ENCODE measurements at places on chromosomes 5 and 9.
A peak's percentile ranks its signal among the peaks of the same experiment; 100 is the strongest.

GRCh38 chr9:37540634-37541033 is 35.5 kb downstream of the FBXO10 start:
- no peak overlapping the region for H3K4me3 ChIP-seq
- H3K4me1 ChIP-seq = no peaks in the 10 kb centered on the region

DNA sequence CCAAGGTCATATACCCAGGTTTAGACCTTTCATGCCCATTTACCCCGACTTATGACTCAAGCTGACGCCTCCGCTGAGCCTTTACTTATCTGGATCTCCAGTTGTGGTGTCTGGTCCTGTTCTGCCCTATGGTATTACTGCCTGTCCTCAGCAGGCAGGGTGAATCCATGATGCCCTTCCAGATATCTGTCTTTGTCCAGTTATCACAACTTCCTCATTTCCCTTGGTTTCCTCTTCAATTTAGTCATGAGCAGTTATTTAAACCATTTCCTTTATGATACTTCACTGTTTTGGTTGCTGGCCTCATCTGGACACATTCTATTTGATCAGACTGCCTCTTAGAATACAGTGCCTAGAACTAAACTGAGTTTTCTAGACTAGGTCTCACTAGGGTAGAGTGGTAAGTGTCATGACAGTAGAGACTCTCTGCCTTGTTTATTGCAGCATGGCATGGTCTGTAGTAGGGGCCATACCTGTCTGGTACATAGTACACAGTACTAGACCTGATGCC is 93.3 kb downstream of the MELK start:
- peaks cover 3% of the 10 kb centered on the region for H3K4me1 ChIP-seq
- no peak overlapping the region for H3K4me3 ChIP-seq
- no peaks in the 10 kb centered on the region for H3K27me3 ChIP-seq
- H3K36me3 ChIP-seq = peaks cover 6% of the 10 kb centered on the region

DNA sequence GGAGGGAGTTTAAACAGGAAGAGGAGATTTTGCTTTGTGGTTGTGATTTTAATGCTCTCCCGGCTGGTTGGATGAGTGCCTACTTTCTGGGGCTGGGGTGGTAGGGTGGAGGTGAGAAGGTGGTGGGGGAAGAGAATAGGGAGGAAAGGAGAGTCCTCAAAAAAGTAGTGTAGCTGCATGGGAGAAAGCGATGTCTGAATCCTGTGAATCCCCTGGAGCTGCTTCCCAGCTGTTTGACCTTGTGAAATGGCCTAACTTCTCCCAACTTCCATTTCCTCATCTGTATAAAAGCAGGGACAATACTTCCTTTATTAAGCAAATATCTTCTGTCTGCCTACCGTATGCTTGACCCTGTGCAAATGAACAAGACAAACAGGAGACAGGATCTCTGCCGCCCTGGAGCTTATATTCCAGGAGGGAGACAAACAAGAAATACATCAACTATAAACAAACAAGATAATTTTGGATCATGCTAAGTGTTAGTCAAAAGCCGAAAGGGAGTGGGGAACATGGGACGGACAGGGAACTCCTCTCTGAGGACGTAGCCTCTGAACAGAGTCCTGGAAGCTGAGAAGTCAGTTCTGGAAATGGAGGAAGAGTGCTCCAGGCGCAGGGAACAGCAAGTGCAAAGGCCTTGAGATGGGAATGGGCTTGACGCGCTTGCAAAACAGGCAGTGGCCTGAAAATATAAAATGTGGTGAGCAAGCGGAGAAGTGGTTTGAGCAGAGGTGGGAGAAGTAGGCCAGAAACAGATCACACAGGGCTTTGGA is 103.5 kb downstream of the SPRY4 start:
- peaks cover 20% of the 10 kb centered on the region for H3K4me1 ChIP-seq
- H3K36me3 ChIP-seq = no peaks in the 10 kb centered on the region
- no peak overlapping the region for H3K27ac ChIP-seq
- H3K4me3 ChIP-seq = no peak overlapping the region
- H3K27me3 ChIP-seq = no peaks in the 10 kb centered on the region
- no peak for DNase-seq

DNA sequence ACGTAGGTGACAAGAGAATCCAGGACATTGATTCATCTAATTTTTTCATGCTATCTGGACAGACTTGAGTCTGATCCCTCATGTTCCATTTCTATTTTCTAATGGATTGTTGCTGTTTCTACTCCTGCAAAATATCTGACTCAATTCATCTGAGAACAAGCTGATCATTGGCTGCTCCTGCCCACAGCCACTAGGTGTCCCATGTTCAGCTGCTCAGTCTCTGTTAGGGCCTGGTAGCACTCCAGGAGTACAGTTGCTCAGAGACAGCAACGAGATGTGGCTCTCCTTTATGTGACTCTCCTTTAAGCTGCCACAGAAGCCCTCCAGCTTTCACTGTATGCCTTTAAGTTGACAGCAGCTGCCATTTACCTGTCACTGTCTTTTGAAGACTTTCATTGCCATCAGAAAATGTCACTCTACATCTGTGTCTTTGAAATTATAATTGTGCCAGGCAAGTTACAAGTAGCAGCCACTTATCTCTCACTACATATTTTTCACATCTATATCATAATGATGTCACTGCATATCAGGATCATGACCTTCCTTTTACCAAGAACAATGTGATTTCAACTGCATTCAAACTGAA is 1944.2 kb upstream of the NUDT12 start:
- no peak overlapping the region for H3K27ac ChIP-seq
- peak; percentile 52 for DNase-seq
- no peaks in the 10 kb centered on the region for H3K36me3 ChIP-seq

DNA sequence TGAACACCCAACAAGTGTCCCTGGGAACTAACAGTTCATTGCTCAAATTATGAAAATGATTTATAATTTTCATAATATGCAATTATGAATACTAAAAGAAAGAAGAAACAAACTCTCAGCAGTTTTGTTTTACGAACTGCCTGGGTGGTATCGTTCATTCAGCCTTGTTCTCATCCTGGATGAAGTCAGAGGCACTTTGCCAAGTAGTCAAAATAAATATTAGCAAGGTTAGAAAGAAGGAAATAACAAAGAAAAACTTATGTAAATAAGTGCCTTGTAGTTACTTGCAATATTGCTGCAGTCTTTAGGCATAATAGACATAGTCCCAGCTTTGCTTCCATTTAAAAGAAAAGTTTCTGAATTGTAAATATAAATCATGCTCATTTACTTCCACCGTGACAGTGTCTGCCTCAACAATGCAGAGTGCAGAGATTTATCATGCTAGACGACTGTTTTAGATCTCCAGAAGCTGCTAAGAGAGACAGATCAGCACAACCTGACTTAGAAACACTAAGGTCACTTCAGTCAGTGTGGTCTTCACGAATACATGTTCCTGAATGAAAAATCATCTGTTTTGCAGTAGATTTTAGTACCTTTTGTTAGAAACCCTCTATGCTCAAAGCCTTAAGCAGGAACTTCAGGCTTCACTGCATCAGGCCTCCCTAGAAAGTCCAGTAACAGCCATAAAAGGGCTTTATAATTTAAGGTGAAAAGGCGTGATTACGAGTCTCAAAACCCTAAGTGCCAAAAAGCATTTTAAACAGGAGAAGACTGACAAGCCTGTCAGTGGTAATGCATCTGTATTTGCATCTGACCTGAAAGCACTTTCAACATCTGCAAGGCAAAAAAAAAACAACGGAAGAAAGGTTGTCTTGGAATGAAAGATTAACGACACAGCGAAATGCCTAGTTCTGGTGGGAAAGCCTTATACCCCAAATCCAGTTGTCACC is 92.1 kb downstream of the TMEM167A start:
- no peaks in the 10 kb centered on the region for H3K27me3 ChIP-seq
- H3K4me3 ChIP-seq = no peak overlapping the region
- H3K36me3 ChIP-seq = no peaks in the 10 kb centered on the region
- no peaks in the 10 kb centered on the region for H3K4me1 ChIP-seq
- DNase-seq = no peak

DNA sequence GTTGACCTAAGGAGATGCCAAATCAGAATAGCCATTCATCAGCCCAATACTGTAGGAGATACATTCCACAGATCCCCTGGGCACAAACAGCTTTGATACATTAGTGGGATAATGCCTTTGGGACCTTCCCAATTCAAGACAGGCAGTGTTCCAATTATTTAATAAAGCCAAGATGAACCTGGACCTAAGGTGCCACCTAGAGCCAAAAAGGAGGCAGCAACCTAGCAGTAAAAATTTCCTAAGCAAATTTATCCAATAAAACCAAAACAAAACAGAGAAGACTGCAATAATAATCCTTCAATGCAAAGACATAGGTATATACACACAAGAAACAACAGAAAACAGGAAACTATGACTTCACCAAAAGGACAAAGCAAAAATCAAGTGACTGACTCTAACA is 253.0 kb downstream of the HINT1 start:
- no peaks in the 10 kb centered on the region for H3K27me3 ChIP-seq
- H3K4me3 ChIP-seq = no peak overlapping the region
- no peak for DNase-seq
- H3K36me3 ChIP-seq = no peaks in the 10 kb centered on the region

DNA sequence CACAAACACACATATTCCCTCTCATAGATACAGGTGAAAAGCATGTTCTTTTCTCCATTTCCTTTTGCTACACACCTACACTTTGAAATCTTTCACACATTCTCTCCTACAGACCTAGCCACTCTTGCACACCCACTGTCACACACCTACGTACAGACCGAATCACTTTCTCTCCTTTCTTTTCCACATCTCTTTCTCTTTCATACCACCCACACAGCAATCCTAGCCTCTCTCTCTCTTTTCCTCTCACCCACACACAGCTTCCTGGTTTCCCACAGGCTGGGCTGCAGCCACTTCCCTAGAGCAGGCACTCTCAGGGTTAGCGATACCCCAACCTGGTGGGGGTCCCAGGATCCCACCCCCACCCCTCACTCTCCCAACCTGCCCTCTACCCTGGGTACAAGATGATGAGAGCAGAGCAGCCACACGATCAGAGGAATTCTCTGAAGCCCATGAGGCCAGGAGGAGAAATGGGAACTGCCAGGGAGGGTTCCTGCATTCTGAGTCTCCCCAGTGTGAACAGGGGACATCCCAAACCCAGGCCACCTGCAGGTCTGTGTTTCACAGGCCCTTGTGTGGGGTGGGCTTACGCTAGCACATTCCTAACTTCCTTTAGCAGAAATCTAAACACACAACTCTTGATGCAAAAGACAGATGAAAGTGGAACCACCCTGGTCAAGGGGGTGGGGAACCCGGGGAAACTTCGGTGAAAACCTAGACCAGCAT is 17.1 kb upstream of the SYNPO start:
- no peaks in the 10 kb centered on the region for H3K36me3 ChIP-seq
- no peak for DNase-seq
- no peak overlapping the region for H3K27ac ChIP-seq
- H3K27me3 ChIP-seq = peaks cover 7% of the 10 kb centered on the region
- peaks cover 13% of the 10 kb centered on the region for H3K4me1 ChIP-seq

DNA sequence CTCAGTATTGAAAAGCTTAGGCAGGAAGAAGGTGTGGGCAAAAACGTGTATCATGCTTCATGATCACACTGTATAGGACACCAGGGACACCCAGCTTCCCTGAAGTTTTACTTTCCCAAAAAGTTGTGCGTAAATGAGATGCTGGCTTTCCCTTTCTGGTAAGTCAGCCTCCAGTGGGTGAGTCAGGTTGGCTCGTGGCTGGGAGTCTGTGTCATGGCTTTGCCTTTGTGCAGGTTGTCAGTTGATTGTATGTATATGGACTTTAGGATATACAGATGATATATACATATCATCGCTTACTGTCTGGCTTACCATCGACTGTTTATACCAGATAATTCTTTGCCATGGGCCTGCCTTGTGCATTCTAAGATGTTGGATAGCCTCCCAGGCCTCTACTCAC is 34.2 kb downstream of the ADRB2 start:
- no peaks in the 10 kb centered on the region for H3K36me3 ChIP-seq
- no peaks in the 10 kb centered on the region for H3K27me3 ChIP-seq
- H3K4me1 ChIP-seq = no peaks in the 10 kb centered on the region

DNA sequence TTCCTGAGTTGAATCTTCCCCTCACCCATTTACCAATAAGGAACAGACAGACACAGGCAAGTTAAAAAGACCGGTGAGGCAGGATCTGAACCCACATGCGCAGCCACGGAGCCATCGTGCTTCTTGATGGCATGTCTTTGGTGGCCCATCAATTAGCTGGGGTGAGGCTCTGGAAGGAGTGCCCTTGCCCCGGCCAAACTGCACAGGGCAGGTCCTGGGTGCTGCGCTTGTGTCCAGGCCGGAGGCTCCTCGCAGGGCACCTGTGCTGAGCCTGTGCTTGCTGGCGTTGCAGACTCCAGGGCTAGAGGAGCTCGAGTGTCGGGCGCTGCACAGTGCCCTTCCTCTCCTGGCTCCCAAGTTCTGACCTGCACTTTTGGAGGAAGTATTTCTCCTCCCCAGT is 66.4 kb downstream of the PSMB7 start:
- H3K27me3 ChIP-seq = no peaks in the 10 kb centered on the region
- H3K4me1 ChIP-seq = no peaks in the 10 kb centered on the region
- DNase-seq = no peak
- H3K36me3 ChIP-seq = peaks cover 92% of the 10 kb centered on the region
- no peak overlapping the region for H3K4me3 ChIP-seq
- no peak overlapping the region for H3K27ac ChIP-seq

GRCh38 chr5:125044491-125045282 is 298.2 kb upstream of the ZNF608 start:
- no peaks in the 10 kb centered on the region for H3K4me1 ChIP-seq
- H3K27ac ChIP-seq = no peak overlapping the region
- no peak overlapping the region for H3K4me3 ChIP-seq
- no peaks in the 10 kb centered on the region for H3K27me3 ChIP-seq

DNA sequence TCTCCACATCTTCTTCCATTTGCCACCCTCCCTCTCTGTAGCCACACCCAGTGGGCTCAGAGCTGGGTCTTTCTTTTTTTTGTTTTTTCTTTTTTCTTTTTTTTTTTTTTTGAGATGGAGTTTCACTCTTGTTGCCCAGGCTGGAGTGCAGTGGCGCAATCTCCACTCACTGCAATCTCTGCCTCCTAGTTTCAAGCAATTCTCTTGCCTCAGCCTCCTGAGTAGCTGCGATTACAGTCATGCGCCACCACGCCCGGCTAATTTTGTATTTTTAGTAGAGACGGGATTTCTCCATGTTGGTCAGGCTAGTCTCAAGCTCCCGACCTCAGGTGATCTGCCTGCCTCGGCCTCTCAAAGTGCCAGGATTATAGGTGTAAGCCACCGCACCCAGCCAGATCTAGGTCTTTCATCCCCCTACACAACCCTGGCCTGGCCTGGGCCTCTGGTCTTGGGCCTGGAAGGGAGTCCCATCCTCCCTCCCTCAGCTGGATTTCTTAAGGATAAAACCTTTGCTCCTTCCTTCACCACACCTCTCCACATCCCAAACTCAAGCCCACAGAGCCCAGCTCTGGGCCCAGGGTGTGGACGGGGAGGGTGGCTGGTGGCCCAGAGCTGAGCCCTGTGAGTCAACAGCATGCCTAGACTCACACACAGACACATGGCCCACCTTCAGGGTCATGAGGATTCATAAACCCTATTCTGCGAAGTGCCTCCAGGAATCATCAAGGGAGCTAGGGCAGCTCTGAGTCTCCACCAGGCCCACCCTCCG is 18.8 kb upstream of the KCNIP1 start:
- H3K27me3 ChIP-seq = no peaks in the 10 kb centered on the region
- no peak overlapping the region for H3K27ac ChIP-seq
- no peaks in the 10 kb centered on the region for H3K36me3 ChIP-seq
- no peak for DNase-seq
- no peak overlapping the region for H3K4me3 ChIP-seq
